Osteocyte (in vitro differentiated cells): ENCODE measurements at places on chromosomes 2 and 18. TPM values are rescaled to one million over a fixed set of nuclear protein-coding genes. Genes with fewer than 3 reads are reported as not detected.

TGIF1 gene
- total RNA-seq, result 83.0 and 90.7 TPM in 2 replicates

CYP27A1 gene
- total RNA-seq, result 3.2 and 4.1 TPM in 2 replicates

C1QL2 gene
- not detected in 2 replicates for total RNA-seq

IFIH1 gene
- 5.4 and 6.4 TPM in 2 replicates for total RNA-seq

DNA sequence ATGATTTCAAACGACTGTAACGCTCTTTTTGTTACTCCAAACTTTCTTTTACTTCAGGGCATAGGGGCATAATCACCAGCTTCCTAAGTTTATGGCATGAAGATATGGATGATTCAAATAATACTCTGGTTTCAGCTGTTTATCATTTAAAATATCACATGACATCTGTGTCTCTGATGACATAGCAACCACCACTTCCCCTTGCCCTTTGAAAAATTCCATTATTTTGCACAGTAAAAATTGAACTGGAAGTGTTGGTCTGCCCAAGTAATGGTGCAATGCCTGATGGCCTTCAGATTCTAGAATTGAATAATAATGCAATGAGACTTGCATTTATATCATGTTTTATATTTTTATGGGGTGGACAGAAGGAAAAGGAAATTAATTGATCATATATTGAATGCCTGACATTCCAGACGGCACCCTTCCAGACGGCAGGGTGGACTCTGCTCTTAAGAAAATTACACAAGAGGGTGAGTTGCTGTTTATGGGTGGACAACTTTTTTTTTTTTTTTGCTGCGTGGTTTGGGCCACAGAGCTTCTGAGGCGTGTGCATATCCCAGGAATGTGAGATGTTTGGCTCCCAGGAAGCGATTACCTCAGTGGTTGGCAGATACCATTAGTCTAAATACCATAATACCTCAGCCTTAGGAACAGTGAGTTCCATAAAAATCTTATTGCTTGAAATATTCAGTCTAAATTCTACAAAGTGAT lies 101.7 kb upstream of the ZNF521 start:
- no peaks in the 10 kb centered on the region for H3K36me3 ChIP-seq
- no peak for DNase-seq
- H3K27ac ChIP-seq, result no peak overlapping the region
- H3K27me3 ChIP-seq, result peaks cover 5% of the 10 kb centered on the region
- no peak overlapping the region for H3K4me3 ChIP-seq

- no peaks in the 10 kb centered on the region for H3K27me3 ChIP-seq
- no peak overlapping the region for H3K27ac ChIP-seq
- no peaks in the 10 kb centered on the region for H3K36me3 ChIP-seq
- H3K4me3 ChIP-seq, result no peak overlapping the region
- DNase-seq, result no peak
Measured at GRCh38 chr2:179487010-179487731, 222.5 kb upstream of the SESTD1 start.

IL1A gene
- not detected in 2 replicates for total RNA-seq

AMER3 gene
- total RNA-seq, result not detected in 2 replicates

DNA sequence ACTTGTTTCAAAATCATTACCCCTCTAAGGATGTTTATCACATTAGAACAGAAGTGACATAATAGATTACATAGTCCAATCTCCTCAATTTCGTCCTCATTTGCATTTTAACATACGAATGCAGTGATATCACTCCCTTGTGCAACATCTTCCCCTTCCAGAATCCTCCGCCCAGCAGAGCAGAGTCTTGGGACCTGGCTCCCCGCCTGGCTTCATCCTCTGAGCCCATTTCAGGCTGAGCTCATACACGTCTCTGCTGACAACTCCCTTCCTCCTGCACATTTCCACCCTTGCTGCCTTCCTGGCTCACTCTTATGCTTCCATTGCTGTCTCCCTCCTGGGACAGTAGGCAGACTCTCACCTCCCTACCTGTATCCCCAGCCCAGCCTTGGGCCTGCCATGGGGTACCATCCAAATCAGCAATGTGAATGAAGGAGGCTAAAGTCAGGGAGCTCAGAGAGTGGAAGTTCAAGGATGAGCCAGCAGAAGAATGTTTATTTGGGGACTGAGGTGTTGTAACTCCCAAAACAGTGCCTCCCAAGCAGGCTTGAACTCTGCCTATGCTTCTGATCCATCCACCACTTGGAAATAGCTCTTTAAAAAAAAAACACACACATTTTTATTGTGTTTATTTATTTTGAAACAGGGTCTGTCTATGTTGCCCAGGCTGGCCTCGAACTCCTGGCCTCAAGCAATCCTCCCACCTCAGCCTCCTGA lies 165.2 kb downstream of the TMEM200C start:
- H3K4me3 ChIP-seq, result no peak overlapping the region
- no peak overlapping the region for H3K27ac ChIP-seq
- no peaks in the 10 kb centered on the region for H3K4me1 ChIP-seq

CPLX4 gene
- not detected in 2 replicates for total RNA-seq

- H3K4me1 ChIP-seq, result peaks cover 21% of the 10 kb centered on the region
- H3K36me3 ChIP-seq, result no peaks in the 10 kb centered on the region
- no peak overlapping the region for H3K4me3 ChIP-seq
- no peak overlapping the region for H3K27ac ChIP-seq
- no peaks in the 10 kb centered on the region for H3K27me3 ChIP-seq
Measured at GRCh38 chr2:1598800-1599199, 145.5 kb downstream of the PXDN start.
